ENCODE measurements at places on chromosomes 12 and 14.

GRCh38 chr12:130391186-130391585 is 53.5 kb downstream of the PIWIL1 start:
- DNase-seq, result no peak

- no peak for DNase-seq
These were observed 3.0 kb downstream of the PLEKHH1 start for GRCh38 chr14:67536087-67536486.

DNA sequence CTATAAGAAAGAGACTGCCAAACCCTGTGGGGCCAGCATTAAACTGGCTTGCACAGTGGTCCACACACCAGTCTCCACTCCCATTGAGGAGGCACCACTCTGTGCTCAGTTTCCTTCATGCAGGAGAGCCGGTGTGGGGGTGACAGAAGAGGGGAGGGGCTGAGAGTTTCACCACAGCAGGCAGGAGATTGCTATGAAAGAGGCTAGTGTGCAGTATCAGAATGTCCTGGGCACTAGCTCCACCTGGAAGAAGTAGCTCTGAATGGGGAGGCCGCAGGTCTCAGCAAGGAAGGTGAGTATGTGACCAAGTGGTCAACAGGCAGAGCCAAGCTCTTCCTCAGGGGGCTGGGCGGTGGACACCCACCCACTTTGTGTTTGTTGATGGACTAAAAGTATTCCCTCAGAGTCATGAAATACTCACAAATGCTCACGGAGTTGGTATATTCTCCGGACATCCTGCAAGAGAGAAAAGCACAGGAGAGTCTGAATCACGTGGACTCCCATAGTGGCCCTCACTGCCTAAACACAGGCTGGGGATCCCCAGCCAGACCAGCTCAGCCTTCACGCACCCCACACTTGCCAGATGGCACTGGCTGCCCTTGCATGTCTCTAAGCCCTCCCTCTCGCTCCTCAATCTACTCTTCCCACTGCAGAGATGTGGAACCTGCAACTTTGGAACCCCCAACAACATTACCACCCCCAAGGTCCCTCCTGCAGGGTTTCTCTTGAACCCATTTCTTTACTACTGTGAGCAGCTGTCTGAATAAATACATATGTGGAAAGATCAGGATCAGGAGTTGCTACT is 7.8 kb upstream of the KRT72 start:
- DNase-seq, result no peak

DNA sequence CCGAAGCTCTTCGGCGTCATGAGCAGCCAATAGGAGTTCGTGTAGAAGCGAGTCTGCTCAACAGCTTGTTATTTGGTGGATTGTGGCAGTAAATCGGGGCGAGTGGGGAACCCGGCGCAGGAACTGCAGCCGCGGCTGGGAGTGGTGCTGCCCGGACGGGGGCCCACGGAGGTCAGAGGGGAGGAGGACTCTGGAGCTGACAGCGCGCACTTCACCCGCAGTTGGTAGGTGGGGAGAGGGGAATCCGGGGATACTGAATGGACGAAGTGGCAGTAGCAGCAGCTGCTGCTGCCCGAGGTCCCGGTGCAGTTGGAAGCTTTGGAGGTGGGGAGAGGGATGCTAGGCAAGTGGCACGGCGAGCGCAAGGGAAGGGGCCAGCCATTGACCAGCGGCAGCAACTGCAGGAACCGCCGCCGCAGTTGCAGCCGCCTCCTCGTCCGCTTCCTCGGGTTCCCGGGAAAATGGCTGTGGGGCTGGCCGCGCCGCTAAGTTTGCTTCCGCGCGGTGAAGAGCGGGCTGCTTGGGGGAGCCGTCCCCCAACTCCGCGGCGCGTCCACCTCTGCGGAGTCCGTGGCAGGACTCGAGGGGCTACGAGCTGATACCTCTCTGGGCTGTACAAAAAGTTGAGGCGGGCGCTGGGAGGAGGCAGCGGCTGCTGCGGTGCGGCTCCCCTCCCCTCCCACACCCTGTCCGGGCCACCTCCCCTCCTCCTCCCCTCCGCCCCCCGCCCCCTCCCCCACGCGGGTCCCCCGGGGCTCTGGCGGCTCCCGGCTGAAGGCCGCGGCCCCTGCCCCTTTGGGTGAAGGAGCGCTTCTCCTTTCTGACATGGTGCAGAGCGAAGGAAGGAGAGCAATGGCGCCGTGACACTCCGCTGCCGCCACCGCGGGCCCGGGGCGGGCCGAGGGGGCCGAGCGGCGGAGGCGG is at the start of gene ARID4A:
TSS of gene ARID4A (plus strand) at position 79 of the 924 bp plus-strand sequence. CDS start 1,300 bp downstream, outside the sequence.
- DNase-seq, result peak; percentile 70

GRCh38 chr14:24260026-24260779 is 2.8 kb downstream of the TGM1 start:
- no peak for DNase-seq

GRCh38 chr12:62621101-62621638 is 154.5 kb downstream of the MON2 start:
- DNase-seq, result no peak

- DNase-seq, result no peak
These were observed 777.9 kb downstream of the FSCB start for GRCh38 chr14:43729143-43729542.

DNA sequence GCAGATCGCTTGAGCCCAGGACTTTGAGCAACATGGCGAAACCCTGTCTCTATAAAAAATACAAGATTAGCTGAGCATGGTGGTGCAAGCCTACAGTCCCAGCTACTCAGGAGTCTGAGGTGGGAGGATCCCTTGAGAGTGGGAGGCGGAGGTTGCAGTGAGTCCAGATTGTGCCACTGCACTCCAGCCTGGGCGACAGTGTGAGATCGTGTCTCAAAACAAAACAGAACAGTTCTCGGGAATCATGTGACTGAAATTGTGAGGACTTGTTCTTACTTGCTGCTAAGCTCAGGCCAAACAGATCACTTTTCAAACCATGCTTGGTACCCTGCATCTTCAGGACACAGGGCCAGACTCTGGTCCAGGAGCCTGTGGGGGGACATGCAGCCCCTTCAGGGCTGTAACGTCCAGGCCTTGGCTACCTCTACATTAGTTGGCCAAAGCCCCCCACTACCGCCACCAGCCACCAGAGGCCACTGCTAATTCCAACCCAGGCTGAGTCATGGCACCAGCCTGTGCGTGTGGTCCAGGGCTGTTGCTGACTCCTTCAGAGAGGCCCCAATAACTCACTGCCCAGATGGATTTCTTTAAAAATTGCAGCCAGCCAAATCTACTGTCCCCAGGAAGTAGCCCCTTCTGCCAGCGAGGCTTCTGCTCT is 33.4 kb upstream of the SYNDIG1L start:
- DNase-seq, result no peak

DNA sequence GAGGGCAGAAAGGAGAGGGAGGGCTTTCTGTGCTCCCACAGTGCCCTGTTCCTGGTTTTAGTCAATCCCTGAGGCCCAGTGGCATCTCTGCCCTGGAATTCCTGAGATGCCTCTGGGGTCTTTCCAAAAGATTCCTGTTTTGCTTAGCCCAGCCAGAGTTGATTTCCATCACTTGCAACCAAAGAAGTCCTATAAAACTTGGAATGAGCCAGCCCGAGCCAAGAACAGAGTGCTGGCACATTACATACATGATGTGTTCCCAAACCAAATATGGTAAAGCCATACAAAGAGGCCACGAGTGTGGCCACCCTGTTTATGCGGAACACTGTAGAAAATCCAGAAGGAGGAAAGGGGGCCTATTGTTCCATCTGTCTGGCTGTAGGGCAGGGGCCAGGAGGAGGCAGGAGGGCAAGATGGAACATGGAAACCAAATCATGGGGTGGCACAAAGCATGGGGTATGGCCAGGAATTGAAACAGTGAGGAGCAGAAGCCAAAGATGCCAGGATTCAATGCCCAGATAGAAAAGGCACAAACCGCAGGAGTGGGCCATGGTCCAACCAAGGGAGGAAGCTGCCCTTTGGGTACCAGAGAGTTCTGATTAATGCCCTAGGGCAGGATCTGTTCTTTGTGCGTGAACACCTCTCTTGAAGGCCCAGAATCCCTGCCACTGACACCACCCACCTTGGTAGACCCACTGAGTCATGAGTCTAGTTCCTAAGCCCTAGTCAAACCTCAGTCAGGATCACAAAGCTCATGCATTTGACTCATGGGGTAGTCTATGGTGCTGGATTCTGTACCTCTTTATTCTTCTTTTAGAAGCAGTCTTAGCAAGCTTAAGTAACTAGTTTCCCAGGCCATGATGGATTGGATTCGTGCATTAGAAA is 75.2 kb downstream of the LRRC74A start:
- DNase-seq, result no peak

- DNase-seq, result no peak
These were observed 113.1 kb upstream of the MYL2 start for GRCh38 chr12:111033281-111034082.

GRCh38 chr12:133251732-133252131 is 16.1 kb upstream of the ANHX start:
- DNase-seq, result no peak

GRCh38 chr12:112294793-112295192 is 87.4 kb downstream of the HECTD4 start:
- DNase-seq, result no peak

All from ascending aorta (tissue), 2 donors.